ENCODE measurements at places on chromosomes 1 and 21.

DNA sequence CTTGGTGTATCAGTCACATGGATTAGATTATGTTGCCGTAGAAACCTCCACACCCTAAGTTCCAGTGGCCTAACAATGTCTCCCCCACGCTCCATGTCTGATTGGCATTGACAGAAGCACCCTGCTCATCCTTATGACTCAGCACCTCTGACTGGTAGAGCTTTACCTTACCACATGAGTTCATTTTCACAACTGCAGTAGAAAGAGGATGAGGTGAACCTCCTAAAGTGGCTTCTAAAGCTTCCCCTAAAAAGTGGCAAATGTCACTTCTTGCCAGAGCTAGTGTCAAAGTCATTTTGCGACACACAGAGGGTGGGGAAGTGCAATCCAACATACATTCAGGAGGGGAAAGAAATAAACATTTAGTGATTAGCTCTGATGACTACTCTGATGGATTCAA lies 30.6 kb upstream of the LYPD8 start:
- no peak for DNase-seq

GRCh38 chr1:47023268-47024140 lies at the start of gene CYP4X1:
TSS of gene CYP4X1 (plus strand) at chr1:47023669. CDS start at chr1:47023818, 149 bp downstream.
- DNase-seq: no peak

DNA sequence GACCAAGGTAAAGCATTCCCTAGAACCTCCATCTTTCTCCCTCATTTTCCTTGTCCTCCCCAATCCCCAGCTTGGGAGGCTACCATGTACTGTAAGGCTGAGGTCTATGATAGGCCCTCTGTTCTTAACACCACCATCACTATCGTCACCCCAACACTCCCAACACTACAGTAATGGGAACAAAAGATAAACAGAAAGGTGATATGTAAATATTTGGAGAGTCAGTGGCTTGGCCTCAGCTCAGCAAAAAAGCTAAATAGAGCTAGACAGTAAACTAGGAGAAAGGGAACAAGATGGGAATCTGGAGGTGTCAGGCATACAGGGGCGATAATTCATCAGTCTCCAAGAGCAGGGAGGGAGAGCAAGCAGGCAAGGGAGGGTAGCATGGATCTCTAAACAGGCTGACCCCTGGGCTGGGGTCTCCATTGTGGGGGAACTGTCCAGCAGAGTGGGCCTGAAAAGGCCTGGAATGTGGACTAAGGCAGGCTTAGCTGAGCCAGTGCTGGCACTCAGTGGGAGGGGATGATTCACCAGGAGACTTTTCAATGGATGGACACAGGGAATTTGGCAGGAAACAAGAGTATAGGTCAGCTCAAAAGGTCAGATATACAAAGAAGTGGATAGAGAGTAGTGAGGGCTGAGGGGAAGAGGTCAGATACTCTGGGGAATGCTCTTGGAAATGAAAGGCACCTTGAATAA lies 6.7 kb downstream of the WNT2B start:
- no peak for DNase-seq

- DNase-seq: no peak
Measured at GRCh38 chr1:81682490-81682889, 118.2 kb upstream of the ADGRL2 start.

GRCh38 chr1:94799206-94799605 lies 21.0 kb upstream of the SLC44A3 start:
- DNase-seq: no peak

DNA sequence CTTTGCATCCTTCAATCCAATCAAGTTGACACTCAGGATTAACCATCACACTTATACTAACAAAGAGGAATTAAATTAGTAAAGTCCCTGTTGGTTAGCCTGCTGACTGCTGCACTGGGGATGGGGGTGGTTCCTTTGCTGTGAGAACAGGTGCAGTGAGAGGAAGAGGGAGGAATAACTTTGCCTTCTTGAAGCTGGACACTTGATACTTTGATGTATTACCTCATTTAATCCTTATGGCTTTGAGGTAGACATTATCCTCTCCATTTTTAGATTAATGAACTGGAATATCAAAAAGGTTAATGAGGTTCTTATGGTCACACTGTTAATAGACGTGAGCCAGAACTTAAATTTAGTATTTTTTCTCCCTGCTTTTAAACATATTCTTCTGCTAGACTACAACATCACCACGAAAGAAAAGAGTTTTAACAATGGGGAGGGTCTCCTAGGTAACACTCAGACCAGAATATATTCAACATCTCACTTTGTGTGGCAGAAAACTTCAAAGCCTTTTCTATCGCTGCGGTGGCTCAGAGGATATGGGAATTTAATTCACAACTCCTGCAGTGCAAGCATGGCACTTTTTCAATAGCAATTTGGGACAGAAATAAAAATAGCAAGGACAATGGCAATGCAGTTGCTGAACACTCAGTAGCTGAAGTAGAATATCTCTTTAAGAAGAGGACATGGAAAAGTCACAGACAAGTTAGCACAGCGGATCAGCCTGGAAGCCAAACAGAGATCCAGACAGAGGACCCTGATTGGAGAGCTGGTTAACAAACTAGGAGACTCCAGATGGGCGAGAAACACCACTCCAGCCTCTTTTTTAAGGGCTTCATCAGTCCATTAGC lies 68.8 kb upstream of the DNAH14 start:
- no peak for DNase-seq

GRCh38 chr1:175377394-175377793 lies 184.8 kb upstream of the KIAA0040 start:
- no peak for DNase-seq

DNA sequence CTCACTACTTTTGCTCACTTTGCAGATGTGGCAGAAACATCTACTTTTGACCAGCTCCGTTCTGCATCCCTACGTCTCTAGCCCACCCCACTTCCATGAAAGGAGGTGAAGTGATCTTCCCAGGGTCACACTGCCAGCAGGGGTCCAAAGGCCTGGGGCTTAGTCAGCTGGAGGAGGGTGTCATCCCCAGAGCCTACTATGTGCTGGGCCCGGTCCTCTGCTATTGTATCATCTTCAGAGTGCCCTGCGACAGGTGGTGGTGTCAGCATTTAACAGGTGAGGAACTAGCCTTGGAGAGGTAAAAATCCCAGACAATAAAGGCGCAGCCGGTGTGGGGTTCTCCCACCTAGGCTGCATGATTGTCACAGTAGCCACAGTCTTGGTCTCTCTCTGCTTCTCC lies 5.6 kb upstream of the BSND start:
- DNase-seq: no peak

GRCh38 chr1:247419336-247419735 lies 3.4 kb downstream of the NLRP3 start:
- no peak for DNase-seq

GRCh38 chr1:109804660-109805059 lies 40.9 kb upstream of the EPS8L3 start:
- DNase-seq: no peak

- no peak for DNase-seq
Measured at GRCh38 chr1:236865818-236866155, 70.7 kb downstream of the MTR start.

DNA sequence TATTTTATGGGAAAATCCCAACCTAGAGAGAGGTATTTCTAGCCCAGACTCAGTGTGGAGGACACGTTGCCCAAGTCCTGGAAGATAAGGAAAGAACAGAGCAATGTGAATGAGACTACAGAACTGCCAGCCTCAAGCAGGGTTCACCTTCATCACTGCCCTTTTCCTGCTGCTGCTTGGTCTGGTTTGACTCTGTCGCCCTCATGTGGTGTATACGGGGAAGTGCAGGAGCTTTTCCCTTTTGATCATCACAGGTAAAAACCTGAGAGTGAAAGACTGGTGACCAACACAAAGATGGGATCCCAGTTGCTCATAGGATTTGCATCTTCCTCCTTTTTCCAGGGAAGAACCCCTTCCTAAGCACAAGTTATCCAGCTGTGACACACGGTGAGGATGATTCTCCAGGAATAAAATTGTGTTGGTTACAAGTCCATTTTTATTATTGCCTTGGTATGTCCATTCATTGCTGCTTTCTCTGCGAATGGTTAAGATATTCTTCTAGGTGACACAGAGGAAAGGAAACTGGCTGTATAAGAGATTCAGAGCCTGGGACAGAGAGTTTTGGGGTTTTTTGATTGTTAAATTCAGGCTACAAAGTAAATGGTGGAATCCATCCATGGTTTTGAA lies 89.5 kb upstream of the CD53 start:
- DNase-seq: peak; percentile 21

GRCh38 chr1:204337583-204337982 lies 22.1 kb downstream of the PLEKHA6 start:
- DNase-seq: no peak

DNA sequence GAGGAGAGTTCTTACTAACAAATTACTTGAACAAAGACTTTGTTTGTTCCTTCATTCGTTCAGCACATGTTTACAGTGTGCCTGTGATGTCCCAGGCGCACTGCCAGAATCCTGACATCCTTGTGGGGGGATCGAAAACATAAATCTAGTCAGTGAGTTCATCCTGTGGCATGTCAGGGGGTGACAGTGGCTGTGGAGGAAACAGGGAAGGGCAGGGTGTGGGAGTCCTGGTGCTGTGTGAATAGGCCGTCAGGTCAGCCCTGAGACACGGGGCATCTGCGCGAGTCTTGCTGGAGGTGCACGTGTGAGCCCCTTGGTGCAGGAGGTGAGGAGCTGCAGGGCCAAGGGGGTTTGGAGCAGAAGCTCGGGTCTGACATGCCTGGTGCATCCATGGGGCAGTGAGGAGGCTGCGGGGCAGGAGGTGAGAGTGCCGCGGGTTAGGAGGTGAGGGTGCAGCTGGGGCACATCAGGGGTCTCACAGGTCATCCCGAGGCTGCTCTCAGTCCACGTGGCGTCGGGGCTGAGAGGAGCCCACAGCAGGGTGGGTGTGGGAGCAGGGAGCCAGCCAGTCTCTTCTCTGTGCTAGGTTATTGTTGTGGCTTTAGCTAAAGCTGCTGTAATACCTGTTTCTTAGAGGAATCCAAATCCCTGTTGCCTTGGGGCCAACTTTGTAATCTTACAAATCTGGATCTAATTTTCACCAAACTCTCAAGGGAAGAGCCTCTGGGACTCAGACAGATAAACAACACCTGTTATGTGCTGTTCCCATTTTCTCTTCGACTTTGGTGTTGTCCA lies 93.4 kb downstream of the PCBP3 start:
- no peak for DNase-seq

DNA sequence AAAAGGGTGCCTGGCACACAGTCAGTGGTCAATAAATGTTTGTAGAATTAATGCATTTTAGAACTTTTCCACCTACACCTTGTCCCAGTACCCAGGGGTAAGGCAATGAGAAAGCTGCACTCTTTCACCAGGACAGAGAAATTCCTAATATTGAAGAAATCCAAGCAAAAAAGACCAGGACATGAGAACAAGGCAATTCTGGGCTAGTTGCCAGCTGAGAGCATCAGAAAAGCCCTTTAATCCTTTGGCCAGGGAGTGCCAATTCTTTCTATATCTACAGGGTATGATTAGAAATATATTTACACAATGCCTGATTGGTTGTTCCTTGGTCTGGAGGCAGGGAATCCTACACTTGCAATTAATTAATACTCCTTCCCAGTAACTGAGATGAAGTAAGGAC lies 492.4 kb upstream of the NFIA start:
- DNase-seq: no peak

- DNase-seq: no peak
Measured at GRCh38 chr1:248710305-248710900, 7.8 kb upstream of the OR14I1 start.

DNA sequence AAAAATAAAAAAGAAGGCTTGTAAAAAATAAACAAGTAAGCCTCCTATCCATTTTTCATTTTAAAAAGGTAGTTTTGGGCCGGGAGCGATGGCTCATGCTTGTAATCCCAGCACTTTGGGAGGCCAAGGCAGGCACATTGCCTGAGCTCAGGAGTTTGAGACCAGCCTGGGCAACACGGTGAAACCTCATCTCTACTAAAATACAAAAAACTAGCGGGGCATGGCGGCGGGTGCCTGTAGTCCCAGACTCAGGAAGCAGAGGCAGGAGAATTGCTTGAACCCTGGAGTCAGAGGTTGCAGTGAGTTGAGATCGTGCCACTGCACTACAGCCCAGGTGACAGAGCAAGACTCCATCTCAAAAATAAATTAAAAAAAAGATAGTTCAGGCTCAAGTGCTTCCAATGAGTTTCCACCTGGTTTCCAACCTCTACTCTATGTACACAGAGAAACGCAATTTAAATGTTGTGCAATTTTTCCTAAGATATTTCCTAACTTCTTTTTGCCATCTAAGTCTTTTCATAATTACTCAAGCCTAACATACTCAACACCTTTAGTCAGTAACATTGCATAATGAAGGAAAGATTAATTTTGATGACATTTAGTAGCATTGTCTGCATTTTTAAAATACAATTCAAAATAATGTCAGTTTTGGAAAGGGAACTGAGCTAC lies 106.3 kb downstream of the KCNT2 start:
- no peak for DNase-seq

GRCh38 chr21:40177979-40178378 lies 310.7 kb downstream of the PCP4 start:
- DNase-seq: no peak

- DNase-seq: no peak
Measured at GRCh38 chr1:246004301-246004700, 502.8 kb downstream of the SMYD3 start.

GRCh38 chr1:73104749-73105148 lies 822.4 kb upstream of the NEGR1 start:
- no peak for DNase-seq

DNA sequence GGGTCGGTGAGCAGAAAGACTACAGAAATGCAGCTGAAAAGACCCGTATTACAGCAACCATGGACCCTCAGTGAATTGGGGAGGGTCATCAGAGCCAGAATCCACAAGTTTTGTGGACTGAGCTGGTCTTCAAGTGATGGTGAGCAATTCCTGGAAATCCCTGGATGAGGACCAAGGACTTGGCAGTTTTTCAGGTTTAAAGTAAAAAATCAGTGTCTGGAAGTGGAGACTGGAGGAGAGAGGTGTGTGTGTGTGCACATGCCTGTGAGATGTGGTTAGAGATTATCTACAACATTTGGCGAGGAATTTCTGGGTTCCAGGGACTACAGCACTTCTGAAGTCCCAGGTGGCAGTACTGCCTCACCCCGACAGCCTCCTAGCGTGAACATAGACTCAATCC lies 56.4 kb downstream of the KIRREL1 start:
- no peak for DNase-seq

- DNase-seq: no peak
Measured at GRCh38 chr1:156283521-156283920, 604 bp upstream of the TMEM79 start.

GRCh38 chr21:34997294-34997693 lies 51.8 kb downstream of the RUNX1 start:
- no peak for DNase-seq

DNA sequence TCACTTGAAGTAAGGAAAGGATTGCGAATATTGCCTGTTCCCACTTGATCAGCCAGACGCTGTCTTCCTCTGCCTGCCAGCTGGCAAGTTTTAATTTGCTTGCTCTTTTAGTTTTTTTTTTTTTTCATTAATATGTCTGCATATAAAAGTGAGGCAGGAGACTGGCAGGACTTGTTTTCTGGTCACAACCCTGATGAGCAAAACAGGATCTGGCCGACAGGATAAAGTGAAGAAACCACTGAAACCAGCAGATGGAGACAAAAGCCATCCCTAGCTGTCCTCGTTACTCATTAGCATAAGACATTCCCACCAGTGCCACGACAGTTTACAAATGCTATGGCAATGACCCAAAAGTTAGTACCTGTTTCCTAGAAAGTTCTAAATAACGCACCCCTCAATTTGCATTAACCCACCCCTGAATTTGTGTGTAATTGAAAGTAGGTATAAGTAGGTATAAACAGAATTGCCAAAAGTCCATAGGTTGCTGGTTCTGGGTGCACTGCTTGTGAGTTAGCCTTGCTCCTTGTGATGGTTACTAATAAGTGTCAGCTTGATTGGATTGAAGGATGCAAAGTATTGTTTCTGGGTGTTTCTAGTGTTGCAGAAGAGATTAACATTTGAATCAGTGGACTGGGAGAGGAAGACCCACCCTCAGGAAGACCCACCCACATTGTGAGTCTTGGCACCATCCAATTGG lies 60.8 kb downstream of the ZNF684 start:
- no peak for DNase-seq
